A673 (cell line): ENCODE measurements at places on chromosomes 1 and 21.

- DNase-seq = no peak
These were observed 14.0 kb upstream of the RAP1A start for GRCh38 chr1:111605576-111605975.

DNA sequence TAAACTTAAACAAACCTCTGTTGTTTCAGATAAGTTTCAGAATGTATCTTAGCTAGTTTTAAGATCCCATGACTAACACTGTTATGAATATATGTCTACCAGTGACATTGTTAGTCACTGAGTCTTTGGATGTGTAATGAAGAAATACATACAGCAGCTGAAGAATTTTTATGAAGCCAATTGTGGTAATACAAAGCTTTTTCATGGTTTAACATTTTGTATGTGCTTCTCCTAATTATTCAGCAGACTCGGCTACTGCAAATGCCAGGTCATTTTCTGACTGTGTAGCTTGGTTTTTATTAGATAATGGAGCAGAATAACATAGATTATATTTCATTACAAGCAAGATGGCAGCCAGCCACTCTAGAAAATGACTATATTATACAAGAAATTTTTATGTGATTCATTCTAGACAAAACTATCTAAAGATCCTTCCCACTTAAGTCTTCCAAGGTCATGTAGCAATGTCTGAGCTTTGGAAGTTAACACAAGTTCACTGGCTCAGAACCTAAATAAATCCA, 147.8 kb downstream of the TNFSF18 start:
- DNase-seq = no peak

DNA sequence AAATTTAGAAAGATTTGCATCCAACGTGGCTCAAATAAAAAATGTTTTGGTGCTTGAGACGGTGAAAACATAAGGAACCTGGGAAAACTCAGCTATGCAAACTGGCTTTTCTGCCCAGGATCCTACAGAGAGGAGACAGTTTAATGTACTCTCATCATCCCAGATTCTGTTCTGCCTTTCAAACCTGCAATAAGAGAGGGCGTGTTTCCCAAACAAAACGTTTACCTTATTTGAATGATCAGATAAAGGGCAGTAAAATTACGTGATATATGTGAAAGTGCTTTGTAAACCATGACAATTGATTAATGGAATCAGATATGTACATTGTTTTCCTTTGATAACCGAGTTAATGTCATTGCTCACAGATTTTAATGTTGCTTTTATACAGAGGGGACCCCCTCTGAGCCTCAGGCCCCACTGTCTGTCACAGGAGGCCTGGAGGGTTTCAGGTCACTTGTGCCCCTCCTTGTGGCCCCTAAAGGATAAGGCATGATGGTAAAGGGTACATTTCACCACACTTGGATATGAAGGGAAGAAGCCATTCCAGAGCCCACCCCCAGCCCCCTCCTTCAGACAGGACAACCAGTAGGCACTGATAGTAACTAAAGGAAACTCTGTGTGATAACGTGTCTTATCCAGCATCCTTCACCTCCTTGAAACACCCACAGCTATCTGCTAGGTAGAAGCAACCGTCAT, 157.6 kb downstream of the EDEM3 start:
- no peak for DNase-seq

DNA sequence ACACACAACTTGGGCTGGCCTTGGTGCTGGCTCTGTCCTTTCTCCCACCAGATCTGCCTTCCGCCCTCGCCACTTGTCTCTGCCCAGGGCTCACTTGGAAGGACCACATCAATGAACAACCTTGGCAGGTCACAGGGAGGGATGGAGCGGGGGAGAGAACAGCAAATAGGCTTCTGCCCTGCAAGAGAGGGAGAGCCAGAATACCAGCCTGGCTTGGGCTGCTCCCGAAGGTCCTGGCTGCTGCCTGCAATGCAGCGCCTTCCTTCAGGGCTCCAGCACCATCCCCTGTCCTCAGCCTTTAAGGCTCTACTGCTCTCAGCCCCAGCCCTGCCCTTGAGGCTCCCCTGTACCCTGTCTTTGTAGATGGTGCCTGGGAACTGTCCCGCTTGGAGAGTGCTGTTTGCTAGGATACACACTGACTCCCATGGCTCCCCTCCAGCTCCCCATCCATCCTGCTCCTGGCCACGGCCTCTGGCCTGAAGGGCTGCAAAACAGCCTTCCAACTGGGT, 43.8 kb downstream of the HIVEP3 start:
- no peak for DNase-seq

DNA sequence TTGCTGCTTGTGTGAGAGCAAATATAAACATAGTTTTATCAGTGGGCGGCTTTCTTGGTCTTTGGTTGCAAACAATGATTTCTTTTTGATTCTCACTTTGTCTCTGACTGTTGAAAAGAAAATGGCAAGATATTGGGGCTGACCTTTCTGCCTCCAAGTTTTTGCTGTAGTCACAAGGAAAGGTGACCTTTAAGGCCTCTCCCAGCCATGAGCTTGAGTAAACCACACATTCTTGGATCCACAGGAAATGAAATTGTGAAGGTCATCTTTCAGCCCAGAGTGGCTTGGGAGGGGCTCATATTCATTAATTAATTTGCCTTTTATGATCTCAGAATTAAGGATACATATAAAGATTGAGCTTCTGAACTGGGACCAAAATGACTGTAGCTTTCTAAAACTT, 241.6 kb downstream of the BACH1 start:
- DNase-seq = no peak

DNA sequence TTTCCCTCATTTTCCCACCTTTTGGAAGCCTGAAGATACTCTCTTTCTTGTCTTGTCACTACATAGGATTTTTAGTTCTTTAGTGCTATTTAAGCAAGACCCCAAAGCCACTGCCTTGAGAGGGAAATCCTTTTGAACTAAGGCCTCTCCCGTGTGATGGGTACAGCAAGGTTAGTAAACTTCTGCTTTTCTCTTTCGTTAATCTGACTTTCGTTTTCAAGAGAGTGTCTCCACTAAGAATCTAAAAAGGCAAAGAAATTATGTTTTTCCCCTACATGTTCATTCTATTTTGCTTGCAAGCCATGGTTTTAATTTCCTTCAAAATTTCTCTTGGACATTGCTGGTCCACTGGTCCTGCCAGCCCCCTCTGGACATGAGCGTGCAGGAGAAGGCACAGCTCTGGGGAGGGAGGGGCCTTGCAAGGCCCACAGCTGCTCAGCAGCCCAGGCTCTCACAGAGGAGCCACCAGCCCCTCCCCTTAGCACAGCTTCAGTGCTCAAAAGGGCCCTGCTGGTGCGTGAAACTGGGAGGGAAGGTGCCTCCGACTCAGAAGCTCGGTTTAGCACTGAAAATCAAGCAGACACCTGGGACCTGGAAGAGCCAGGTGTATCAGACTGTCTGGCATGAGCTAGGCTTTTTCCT, 210.9 kb upstream of the GALNT2 start:
- DNase-seq = no peak

DNA sequence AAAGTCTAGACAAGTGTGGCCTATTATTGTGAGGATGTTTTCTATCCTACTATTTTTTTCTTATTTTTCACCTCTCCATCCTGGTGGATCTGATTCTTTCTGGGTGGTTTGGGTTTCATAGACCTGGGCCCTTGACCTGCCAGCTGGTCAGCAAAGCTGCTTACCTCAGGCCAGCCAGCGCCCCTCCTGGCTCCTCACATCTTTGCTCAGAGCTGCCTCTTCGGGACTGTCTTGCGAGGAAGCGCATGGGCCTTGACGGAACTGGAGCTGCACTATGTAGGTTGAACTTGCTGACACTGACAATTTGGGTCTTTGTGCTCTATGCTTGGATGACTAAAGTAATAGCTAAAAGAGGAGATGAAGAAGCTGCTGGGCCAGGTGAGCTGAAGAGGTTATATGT, 138.5 kb upstream of the SYT6 start:
- DNase-seq = no peak
